ENCODE measurements at places on chromosomes 2 and 18.

DNA sequence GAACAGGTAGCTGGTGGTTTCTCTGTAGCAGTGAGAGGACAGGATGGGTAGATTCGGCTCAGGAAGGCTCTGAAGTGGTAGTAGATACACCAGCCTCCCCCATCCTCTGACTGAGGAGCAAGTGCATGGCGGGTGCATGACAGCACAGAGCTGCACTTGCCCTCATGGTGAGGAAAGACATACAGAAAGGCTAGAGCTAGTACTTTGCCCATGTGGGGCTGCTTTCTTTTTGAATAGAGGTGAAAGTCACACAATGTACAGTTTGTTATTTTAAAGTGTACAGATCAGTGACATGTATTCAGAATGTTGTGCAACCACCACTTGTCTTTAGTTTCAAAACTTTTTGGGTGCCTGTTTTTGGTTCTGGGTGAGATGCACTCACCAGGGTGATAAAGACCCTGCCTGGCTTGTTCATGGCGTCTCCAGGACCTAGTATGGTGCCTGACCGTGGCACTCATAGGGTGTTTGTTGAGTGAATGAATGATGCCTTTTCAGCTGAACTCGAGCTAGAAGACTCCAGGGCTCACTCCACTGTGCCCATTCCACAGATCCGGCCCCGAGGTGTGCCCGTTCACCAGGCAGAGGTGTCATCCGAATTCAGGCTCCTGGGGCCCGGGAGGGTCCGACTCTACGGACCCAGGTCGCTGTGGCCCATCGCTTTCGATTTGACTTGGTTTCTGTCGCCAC is 421 bp upstream of the VAMP5 start:
- no peak for DNase-seq

DNA sequence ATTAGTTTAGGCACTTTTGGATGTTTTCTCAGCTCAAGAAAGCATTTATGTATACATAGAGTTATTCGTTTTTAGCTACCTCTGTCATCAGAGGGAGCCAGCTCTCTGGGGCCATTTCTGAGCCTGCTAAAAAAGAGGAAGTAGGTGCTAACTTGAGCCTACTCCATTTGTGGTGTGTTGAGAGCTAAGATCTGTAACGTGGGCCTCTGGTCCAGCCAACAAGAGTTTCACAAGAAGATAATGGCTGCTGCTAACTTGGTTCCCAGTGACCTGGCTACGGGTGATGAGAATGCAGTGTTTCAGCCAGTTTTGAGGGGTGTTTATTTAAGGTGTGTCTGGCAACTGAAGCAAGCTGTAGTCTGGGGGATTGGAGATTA is 182.5 kb downstream of the PRKCE start:
- DNase-seq: no peak

DNA sequence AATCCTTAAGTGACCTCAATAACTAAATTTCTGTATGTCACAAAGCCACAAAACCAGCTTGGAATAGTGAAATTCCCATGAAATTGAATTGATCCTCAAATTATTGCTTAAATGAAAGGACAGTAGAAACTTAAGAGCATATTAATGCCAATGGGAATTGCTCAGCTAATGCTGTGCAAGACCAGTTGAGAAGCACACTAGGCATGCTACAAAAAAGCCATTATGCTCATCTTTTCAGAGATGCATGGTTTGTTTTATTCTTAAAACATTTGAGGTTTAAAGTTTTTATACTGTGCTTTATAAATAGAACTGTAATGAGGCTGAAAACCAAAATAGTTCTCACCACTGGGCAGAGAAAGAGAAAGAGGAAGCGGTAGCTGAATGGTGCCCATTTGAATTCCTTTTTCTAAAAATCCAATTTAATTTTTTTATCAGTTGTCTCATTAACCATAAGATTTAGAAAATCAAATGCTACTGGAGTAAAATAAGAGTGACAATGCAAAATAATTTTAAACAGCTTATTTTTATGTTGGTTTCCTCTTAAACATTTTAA is 98.6 kb downstream of the LNPK start:
- DNase-seq: no peak

- DNase-seq: no peak
These were observed 274.6 kb downstream of the ETAA1 start for GRCh38 chr2:67671464-67672450.

DNA sequence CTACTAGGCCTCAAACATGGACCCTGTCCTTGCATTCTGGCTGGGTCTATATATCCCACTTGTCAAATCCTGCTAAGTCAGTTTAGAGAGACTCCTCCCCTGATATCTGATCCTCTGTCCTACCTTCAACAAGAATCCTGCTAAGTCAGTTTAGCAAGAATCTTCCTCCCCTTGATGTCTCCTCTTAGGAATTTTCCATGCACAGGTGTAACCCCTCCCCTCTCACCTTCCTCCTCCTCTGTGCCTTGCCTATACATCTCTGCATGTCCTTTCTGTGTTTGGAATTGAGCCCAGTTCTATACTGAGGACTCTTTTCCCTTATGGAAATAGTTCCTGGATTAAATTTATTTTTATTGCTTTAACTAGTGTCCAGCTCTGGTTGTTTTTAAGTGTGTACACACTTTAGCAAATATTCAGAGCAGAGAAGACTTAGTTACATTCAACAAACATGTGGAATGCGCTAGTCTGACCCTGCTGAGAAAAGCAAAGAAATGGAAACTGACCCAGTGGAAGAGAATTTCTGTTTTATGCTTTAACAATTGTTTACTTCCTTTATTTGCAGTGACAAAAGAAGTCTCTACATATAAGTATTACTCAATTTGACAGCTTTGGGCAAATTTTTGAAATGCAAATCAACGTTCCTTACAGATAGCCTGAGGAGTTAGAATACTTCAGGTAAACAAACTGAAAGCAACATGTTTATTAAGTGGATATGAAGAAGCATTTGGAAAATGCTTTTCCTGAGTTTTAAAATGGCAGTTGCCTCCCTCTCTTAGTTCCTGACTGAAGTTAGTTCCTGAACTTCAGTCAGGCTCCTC is 80.6 kb downstream of the RIT2 start:
- no peak for DNase-seq

DNA sequence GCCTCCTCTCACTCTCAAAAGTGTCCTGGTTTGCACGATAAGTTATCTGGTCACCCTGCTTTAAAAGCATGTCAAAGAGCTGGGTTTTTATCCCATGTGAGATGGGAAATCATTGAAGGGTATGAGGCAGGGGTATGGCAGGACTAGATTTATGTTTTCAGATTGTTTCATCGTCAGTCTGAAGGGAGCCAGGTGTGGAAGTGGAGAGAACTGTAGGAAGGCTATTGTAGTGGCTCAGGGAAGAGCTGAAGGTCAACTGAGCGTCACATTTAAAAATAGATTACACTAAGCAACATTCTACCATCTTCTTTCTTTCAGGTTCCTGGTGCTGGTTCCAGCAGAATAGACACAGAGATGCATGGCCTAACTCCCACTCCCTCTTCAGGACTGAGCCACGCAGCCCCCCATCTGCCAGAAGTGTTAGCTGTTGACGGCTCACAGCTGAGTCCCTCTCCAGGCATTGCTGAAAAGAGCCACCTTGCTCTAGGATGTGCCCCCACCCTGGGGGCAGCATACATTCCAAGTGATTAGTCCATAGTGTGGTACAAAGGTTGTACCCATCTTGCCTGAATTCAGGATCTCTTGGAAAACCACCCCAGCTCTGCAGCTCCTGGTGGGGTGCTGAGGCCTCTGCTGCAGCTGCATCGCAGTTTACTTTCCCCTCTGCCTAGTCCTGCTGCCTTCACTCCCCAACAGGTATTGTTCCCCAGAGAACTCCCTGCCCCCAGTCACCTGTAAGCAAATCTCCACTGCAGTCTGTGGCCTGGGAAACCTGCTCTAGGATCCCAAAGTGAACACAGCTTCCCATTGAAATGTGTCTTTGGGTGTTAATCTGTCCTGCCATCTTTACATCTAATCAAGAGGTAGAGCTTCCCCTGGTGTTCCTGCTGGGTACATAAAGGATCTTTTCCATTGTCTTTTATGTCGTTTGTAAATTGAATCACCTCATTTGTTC is 79.5 kb upstream of the KLF7 start:
- DNase-seq: no peak

DNA sequence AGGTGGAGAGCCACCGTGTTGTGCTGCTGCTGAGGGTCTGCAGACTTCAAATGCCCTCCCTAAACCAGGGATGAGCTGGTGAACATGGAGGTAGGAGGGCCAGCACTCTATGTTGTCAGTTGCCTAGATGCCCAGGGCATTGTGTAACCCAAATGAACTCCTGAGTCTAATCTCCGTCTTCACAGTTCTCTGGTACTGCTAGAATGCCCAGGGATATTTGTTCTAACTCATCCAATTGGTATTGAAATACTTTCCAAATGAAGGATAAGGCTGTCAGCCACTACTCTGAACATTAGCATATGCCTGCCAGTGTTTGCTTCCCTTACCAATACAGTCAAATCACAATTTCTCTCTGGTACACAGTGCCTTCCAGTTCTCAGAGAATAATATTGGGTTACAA is 492.6 kb downstream of the SLC4A3 start:
- DNase-seq: no peak

GRCh38 chr2:148922776-148923475 is 47.9 kb downstream of the KIF5C start:
- no peak for DNase-seq

GRCh38 chr2:29703336-29703735 is 218.1 kb downstream of the ALK start:
- no peak for DNase-seq

DNA sequence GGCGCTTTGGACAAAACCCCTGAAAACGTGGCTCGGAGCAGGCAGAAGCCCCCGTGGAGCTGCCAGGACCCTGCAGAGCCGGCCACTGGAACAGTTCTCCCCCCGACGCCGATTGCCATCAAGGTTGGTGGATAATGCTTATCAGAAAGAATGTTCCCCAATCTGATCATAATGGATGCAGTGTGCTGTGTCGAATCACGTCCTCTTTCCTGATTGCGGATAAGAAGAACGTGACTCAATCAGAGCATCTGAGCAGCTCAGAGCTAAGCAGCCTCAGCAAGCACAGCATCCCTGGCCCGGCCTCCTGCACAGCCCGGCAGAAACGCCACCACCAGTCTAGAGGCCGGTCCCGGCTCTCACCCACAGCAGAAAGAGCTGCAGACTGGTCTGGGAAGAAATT is 488.0 kb downstream of the EIPR1 start:
- no peak for DNase-seq

- no peak for DNase-seq
These were observed 247.1 kb downstream of the MYCN start for GRCh38 chr2:16187482-16187817.

- DNase-seq: no peak
These were observed 753.9 kb upstream of the ZEB2 start for GRCh38 chr2:145273840-145274239.

GRCh38 chr2:70902067-70902442 is 33.6 kb upstream of the ATP6V1B1 start:
- no peak for DNase-seq

GRCh38 chr2:29059624-29060023 is 14.7 kb downstream of the PCARE start:
- no peak for DNase-seq

DNA sequence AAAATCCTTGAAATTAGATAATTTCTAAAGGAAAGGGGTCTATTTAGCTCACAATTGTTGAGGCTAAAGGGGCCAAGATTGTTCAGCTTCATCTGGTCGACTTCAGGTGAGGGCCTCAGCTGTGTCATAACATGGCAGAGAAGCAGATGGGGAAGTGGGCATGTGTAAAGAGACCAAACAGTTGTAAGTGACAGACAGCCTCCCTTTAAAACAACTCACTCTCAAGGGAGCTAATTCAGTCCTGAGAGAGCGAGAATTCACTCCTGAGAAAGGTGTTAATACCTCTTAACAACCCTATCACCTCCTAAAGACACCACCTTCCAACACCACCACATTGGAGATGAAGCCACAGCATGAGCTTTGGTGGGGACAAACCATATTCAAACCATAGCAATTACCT is 62.4 kb downstream of the KCMF1 start:
- no peak for DNase-seq

DNA sequence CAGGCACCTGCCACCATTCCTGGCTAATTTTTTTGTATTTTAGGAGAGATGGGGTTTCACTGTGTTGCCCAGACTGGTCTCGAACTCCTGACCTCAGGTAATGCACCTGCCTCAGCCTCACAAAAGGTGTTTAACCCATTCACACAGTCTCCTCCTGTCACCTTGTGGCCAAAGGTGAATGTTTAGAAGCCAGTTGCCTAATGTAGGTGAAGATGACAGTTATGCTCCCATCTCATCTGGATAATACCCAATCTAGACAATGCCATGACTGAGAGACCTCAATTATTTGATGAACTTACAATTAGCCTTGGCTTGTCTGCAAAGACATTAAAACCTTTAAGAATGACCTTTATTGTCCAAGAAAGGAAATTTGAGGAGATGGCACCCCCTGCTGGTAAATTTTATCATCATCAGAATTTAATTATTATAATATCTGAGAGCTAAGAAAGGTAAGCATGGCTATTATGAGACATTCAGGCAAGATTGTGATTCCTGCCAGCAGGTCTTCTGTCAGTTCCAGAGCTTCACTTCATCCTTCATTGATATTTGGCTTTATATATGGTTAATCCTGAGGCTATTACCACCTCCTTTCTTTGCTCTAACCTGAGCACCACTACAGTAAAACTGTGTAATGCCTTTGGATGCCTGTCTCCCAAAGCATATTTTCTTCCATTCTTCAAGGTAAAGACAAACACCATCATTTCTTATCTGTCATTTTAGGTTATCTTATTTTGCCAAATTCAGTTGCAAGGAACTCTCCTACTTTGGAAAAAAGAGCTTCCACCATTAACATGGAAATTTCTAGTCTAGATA is 117.6 kb downstream of the FAM124B start:
- DNase-seq: no peak

DNA sequence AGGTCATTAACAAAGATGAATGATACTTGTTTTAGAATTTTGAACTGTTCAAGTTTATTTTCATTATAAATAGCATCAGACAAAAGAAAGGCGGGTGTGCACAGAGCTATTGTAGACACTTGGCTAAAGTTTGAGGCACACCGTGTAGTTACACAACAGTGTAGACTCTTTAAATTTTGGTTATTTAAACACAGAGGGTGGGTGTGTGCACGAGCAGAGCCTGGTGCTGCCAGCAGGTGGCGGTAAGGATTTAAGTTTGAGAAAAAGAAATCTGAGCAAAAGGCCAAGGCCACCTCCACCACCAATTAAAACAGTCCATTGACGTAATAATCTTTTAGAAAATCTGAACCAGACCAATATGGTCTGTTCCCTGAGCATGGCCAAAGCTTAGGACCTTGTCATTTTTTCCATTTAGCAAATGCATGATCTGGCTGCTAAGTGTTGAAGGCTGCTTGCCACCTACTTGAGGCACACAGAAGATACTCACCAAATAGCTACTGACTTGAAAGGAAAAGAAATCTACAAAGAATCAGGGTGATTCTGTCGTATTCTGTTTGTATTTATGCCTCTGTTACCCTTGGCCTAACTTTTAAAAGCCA is 14.3 kb downstream of the COPS7B start:
- no peak for DNase-seq

DNA sequence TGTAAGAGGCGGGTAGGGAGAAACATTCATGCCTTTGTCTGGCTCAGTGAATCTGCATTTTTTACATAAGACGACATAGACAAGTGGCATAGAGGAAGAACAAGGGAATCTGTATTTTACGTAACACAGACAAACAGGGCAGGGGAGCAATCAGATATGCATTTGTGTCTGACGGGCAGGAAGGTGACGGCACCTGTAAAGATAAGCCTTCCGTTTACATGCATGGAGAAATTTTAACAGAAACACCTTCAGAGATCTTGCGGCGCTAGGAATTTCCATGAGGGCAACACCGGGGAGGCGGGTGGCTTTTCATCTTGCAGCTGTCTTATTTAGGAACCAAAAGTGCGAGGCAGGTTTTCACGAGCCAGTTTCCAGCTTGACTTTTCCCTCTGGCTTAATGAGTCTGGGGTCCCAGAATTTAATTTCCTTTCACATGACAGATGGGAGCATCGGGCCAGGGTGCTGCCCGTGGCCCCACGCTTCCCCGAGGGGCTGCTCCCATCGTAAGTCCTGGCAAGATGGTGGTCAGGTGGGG is 42.6 kb downstream of the RTP5 start:
- no peak for DNase-seq

All from stimulated activated CD8-positive, alpha-beta memory T cell treated with anti-CD3 and anti-CD28 coated beads, Interleukin-15, amount 100 ng/mL, for 24 hours (primary cell).